Type B pancreatic cell (in vitro differentiated cells): ENCODE measurements at places on chromosomes 11 and 22. TPM values are rescaled to one million over a fixed set of nuclear protein-coding genes. Genes with fewer than 3 reads are reported as not detected.

DNA sequence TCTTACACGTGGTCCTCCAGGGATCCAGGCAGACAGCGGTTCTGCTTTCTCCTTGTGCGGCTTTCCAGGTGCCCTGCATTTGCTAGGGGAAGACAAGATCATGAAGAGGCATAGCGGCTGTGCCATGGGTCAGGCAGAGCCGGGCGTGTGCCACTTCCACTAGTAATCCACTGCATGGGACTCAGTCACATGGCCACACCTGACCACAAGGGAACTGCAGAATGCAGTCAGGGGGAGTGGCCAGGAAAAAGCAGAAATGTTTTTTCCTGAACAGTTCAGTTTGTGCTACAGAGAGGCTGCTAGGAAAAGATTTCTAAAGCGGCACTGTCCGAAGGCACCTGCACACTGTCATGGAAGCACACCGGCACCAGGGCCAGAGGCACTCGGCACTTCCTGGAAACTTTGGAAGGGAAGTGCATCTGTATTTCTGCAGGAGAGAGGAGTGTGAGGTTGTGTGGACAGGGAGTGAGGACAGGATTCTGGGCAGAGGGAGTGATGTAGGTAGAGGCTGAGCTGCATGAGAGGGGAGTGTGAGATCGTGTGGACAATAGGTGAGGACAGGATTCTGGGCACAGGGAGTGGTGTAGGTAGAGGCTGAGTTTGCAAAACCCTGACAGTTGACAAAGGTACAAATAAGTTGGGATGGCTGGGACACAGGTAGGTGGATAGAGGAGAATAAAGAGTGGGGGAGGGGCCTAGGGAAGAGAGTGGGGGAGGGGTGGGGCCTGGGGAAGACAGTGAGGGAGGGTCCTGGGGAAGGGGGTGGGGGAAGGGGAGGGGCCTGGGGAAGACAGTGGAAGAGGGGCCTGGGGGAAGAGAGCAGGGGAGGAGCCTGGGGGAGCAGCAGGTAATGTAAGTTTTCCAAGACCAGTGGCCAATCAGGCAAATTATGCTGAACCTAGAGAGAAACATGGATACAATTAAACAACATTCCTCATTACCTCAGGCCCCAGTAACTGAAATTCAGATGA lies 1436.3 kb downstream of the TBC1D22A start:
- H3K27ac ChIP-seq, result no peak overlapping the region
- H3K4me1 ChIP-seq, result no peaks in the 10 kb centered on the region
- peaks cover 5% of the 10 kb centered on the region for H3K27me3 ChIP-seq
- no peaks in the 10 kb centered on the region for H3K36me3 ChIP-seq

Gene CLCF1
- total RNA-seq, result 3.2 and 6.7 TPM in 2 replicates

GRCh38 chr11:45155058-45155551 lies 8.7 kb downstream of the PRDM11 start:
- H3K27ac ChIP-seq, result peak overlapping the region; percentile 41
- peaks cover 46% of the 10 kb centered on the region for H3K4me1 ChIP-seq
- H3K4me3 ChIP-seq, result no peak overlapping the region
- peak; percentile 55 for DNase-seq
- H3K27me3 ChIP-seq, result no peaks in the 10 kb centered on the region

Gene TBX10
- not detected in 2 replicates for total RNA-seq

Gene MN1
- total RNA-seq, result 1.7 and 17.0 TPM in 2 replicates

- no peak overlapping the region for H3K27ac ChIP-seq
- peaks cover 23% of the 10 kb centered on the region for H3K4me1 ChIP-seq
- no peak for DNase-seq
- peaks cover 18% of the 10 kb centered on the region for H3K27me3 ChIP-seq
- H3K36me3 ChIP-seq, result no peaks in the 10 kb centered on the region
- no peak overlapping the region for H3K4me3 ChIP-seq
Measured at GRCh38 chr11:75597636-75598035, 35.6 kb downstream of the SERPINH1 start.

DNA sequence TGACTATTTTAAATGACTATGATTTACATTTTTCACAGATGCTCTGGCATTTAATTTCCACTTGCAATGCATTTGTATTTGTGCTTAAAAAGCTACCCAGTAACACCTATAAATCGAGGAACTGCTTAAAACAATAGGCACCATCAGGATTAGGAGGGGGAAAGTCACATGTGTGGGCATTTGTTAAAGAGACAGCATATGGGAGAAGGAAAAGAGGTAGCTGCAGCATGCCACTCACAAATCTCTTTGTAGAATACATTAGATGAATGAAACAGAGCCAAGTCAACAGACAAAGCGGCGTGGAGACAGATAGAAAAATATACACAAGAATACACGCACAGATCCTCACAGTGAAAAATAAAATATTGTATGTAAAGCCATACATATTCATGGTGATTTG lies 228.0 kb downstream of the CADM1 start:
- no peak overlapping the region for H3K27ac ChIP-seq
- no peak overlapping the region for H3K4me3 ChIP-seq
- no peak for DNase-seq
- H3K27me3 ChIP-seq, result no peaks in the 10 kb centered on the region
- H3K36me3 ChIP-seq, result peaks cover 14% of the 10 kb centered on the region
